ENCODE measurements at places on chromosomes 2 and 18.

DNA sequence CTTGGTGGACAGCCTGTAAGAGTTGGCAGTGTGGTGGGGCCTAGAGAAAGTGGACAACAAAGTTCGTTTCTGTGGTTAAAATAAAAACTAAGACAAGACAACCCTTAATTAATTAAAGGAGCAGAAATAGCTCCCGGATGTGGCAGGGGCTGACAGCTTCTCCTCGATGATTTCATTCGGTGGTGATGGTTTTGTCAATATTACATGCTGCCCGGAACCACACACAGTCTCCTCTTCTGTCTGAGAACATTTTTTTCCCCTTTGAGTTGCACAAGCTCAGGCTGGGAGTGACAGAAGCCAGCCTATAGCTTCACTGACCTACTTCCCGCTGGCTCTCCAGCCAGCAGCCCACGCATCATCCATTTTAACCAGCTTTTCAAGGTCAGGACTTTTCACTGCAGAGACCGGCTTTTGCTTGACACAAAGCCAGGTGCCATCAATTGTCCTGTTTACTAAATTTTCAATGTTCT, 378.8 kb downstream of the SLC4A3 start:
- no peak for DNase-seq

DNA sequence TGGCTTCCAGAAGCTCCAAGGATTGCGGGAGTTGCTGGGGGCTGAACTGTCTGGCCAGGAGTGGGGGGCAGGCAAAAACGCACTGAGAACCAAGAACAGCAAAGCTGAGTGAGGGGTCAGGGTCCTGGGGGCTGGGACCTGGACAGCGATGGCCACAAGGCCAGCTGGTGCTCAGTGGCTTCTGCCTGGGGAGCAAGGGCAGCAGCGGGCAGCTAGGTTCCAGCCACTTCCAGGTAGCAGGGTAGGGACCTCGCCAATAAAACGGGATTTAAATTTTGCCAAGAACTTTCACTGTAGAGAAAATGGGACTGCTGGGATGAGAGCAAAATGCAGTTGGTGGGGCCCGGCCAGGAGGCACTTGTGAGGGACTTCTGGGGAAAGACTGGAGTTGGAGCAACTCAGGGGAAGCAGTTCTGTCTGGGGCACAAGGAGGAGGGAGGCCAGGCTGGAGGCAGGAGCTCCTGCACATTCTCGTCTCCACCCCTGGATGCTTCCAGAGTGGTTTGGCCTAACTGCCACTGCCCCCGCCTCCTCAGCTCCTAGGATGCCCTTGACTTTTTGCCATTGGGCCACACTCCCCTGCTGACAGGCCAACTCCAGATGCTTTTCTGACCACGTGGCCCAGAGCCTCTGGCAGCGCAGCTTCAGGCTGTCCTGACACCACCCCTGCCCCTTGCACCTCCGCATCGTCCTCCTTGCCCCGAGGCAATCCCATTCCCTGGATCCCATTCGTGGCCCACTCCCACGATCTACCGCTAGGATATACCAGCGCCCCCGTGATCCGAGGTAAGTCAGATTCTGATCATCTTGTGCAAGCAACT, 5.5 kb upstream of the CCDC74A start:
- no peak for DNase-seq

GRCh38 chr2:211745295-211746097, 793.1 kb downstream of the ERBB4 start:
- peak; percentile 55 for DNase-seq

DNA sequence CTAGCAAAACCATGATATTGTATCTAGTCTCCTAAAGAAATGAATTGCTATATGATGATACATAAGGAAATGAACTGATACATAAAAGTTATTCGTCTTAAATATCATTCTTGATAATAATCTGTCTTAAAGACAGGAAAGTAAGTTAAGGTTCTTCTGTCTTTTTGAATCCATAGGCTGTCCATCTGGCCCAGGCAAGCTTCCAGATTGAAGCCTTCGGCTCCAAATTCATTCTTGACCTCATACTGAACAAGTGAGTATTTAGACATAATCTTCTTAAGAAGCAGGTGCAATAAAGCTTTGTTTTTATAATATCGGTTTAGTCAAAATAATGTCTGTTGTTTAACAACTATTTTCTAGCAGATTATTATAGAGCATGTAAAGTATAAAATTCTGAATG, 37.7 kb downstream of the ADAM23 start:
- DNase-seq: no peak

DNA sequence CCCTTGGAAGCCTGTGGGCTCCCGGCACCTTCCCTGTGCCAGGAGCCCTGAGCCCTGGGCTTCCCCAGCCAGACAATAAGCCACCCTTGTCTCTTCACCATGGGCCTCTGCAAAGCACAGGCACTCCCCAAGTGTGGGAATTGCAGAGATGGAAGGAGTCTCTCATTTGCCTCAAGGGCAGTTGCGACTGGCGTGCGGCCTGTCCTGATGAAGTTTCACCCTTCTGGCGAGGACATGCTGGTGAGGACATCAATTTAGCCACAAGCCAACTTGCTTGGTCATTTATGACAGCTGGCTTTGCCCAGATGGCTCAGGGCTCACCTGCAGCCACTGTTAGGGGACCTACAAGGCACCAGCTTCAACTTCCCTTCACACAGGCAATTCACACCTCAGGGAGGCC, 180.2 kb downstream of the ANAPC1 start:
- no peak for DNase-seq

DNA sequence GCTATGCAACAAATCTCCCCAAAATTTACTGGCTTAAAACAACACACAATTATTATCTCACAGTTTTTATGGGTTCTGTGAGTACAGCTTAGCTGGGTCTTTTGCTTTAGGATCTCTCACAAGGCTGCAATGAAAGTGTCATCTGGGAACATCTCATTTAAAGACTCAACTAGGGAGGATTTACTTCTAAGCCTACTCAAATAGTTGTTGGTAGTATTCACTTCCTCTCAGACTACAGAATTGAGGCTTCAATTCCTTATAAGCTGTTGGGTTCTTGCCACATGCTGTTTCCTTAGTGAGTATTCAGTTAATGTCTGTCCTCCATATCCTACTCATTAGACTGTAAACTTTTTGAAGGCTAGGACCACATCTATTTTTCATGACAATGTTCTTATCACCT, 72.3 kb downstream of the MDH1 start:
- DNase-seq: peak; percentile 14

DNA sequence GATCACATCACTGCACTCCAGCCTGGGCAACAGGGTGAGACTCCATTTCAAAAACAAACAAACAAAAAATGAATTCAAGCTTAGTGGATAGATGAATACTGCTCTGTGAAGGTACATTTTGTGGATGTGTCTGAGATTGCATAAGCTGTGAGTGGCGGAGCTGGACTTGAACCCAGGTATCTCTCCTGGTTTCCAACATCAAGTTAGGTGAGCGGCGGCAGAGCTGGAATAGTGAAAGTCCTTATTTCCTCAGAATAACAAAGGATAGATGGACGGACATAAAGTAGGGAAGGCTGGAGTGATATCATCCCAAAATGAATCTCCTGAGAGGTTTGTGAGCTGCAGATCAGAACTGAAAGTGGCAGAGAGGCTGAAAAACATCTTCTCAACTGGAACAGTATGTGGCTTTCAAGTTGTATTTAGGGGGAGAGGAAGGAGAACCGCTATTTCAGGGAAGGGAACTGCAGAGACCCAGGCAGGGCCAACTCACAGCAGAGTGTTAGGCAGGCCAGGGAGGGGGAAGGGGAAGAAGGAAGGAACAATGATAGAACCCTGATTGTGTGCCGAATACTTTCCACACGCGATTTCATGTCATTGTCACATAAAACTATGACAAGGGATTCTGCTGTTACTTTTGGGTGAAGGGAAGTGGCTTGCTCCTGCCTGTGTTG, 106.2 kb downstream of the LPIN1 start:
- DNase-seq: no peak

DNA sequence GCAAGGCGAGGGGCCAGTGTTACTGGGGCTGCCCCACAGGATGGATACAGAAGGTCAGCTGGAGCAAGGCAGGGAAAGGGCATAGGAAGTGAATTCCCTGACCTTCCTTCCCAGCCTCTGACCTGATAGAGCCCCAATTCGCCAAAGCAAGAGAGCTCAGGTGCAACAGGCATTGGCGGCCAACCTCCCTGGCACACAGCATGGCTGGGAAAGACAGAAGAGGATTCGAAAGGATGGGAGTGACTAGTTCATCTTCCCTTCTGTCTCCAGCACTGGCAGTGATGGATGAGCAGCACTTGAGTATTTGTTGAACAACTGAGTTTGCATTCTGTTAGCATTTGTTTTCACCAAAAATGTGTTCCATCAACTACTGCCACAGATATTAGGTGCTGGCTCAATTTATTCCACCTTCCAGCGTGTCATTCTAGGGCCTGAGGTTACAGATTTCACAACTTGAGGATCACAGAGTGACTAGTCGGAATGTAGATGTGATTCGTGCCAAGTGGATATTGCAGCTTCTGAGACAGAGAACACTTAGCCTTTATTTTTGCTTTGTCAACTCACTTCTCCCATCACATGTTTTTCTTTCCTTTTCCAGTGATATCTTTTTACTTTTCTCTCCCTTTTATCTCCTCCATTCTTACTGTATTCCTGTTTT, 6.2 kb downstream of the COPS8 start:
- DNase-seq: no peak

DNA sequence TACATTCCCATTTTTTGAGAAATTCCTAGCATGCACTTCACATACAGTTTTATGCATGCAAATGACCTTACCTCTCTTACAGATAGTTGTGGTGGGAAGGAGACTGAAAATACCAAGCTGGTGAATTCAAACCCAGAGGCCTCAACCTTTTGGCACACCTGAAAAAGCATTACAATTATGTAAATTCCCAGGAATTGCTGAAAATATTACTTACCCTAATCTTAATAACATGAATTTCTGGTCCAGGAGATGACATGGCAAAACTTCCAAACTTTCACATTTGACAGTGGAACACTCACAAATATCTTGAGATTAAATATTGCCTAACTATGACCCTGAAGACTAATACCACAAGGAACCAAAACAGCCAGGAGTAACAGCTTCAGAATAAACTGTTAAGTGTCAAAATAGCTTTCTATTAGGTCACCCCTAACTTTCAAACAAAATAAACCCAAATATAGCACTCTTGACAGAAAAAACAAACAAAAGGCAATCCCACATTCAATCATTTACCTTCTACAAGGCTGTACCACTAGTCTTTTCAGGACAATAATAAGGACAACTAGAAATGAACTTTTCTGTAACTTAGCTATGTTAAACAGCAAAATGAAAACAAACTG, 10.9 kb upstream of the PEX13 start:
- peak; percentile 20 for DNase-seq

Data from kidney glomerular epithelial cell (primary cell).